ENCODE measurements at places on chromosomes 16 and 17.

- no peak for DNase-seq
Measured at GRCh38 chr17:6108382-6108781, 38.2 kb downstream of the WSCD1 start.

GRCh38 chr16:23847948-23848347 lies 12.2 kb downstream of the PRKCB start:
- DNase-seq: no peak

- no peak for DNase-seq
Measured at GRCh38 chr16:55444754-55445485, 34.1 kb upstream of the MMP2 start.

GRCh38 chr17:12521416-12521815 lies 144.3 kb upstream of the MYOCD start:
- no peak for DNase-seq

GRCh38 chr17:16288860-16289571 lies 64.3 kb downstream of the CENPV start:
- no peak for DNase-seq

GRCh38 chr17:5680766-5681165 lies 96.5 kb upstream of the NLRP1 start:
- no peak for DNase-seq

- no peak for DNase-seq
Measured at GRCh38 chr16:15790458-15790857, 66.4 kb downstream of the MYH11 start.

DNA sequence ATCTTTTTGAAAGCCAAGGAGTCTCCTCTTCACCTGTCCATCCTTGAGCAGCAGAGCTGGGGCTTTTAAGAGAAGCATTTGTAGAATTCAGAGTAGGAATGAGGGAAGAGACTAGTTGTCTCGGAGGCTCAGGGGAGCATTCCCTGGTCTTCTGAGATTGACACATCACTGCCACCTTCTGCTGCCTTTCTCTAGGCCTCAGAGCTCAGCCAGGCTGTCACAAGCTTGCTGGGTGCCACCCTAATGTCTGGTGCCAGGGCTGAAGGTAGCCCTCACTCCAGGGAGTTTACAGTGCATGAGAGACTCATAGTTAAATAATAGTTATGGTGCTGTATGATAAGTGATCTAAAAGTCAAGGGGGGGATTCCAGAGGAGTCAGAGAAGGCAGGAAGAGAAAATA lies 39.7 kb downstream of the B9D1 start:
- DNase-seq: no peak

GRCh38 chr17:66807182-66807581 lies 27.7 kb upstream of the CACNG5 start:
- DNase-seq: no peak

DNA sequence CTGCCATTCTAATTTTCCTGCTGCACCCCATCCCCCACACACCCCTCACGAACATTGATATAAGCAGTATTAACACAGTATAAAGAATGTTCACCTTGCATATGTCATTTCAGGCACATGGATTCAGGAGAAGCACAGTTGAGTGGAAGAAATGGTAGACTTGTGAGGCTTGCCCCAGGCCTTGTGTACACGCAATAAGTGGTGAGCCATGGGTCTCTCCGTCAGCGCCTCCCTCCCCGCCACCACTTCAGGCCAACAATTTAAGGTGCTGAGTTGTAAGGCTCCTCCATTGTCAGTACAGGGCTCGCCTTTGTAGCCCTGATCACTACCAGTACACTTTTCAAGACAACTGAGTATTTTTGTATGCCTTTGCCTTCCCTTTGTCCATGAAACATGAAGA lies 12.2 kb upstream of the CLEC18C start:
- DNase-seq: no peak

DNA sequence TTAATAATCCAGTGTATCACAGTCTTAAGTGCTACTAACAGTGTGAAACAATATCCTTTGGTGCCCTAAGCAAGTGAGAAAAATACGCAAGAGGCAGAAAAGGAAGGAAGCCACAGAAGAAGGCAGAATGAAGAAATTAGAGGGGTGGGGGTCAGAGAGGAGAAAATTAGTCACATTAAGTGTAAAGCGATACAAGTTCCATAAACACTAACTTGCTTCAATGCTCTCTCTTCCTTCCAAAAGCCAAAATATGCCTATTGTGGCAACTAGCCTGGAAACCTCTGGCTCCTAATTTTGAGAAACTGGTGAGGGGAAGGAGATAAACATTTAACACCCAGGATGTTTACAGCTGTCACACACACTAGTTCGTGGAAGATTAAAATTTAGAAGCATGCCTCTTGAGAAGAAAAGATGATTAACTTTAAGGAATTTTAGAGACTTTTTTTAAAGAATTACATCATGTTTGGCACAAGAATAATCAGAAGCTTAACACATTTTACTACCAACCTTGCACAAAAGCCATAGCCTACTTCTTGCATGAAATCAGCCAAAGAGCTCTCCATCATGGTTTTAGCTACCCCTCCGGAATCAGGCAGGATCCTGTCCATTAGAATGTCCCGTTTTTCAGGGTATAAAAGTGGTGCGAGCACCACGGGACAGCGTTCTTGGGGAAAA lies 44.7 kb downstream of the CNOT1 start:
- DNase-seq: no peak

DNA sequence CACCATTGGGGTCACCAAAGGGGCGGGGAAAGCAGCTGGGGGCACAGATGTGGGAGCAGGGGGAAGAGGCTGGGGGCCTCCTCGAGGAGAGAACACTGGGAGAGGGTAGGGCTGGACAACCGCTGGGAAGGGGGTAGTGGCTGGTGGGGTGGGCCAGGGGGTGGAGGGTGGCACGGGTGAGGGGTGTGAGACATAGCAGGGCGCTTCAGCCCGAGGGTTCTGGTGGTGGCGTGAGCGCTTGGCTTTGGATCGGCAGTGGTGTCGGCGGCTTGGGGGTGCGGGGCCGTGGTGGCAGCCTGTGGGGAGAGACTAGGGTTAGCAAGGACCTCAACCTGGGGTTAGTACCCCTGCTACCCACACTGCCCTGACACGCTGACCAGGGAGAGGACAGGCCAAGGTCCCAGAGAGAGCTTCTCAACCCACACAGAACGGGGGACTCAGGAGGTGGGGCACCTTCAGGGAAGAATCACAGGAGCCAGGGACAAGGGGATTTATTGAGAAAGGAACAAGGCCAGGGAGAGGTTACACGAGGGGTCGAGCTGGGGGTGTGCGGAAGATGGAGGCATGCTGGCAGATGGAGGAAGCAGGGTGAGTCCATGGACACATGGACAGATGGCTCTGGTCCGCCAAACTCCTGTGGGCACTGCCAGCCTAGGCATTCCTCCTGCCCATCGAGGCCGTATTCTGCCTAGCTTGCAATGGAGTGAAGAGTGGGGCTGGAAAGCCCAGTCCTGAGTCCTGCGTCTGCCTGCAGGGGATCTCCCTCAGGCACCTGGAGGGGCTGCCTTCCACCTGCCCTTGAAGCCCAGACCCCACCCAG lies 8.4 kb downstream of the PER1 start:
- DNase-seq: no peak

- DNase-seq: no peak
Measured at GRCh38 chr16:13113741-13114140, 212.3 kb downstream of the SHISA9 start.

- DNase-seq: no peak
Measured at GRCh38 chr16:11076259-11077018, 132.1 kb downstream of the CLEC16A start.

Measured in NCI-H187 treated with DMSO at 0.1 percent for 48 hours (cell line).